ENCODE measurements at places on chromosomes 3 and 15.

DNA sequence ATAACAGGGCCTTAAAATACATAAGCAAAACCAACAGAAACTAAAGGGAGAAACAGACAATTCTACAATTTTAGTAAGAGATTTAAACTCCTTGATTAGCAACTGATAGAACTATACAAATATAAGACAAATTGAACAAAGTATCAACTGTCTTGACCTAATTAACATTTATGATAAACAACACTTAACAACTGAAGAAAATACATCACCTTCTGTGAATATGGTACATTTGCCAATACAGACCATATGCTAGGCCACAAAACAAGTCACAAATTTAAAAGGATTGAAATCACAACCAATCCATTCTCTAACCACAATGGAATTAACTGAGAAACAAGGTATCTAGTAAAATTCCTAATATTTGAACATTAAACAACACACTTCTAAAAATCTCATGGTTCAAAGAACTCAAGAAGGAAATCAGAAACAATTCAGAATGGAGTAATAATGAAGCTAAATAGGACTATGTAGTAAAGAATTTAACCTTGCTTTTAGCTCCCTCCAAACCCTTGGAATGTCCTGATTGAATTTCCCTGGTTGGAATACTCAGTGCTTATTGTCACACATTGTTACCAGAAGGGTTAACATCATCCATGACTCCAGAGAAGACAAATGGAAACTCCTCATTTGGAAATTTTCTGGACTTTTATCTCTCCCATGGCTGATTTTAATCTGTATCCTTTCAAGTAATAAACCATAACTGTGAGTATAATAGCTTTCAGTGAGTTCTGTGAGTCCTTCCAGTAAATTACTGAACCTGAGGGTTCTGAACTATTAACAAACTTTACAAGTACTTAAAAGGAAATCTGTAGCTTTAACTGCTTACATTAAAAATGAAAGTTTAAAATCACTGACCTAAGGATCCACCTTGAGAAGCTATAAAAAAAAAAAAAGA lies 88.8 kb downstream of the DLG1 start:
- DNase-seq = no peak

GRCh38 chr3:174168026-174168425 lies 691.1 kb upstream of the NAALADL2 start:
- no peak for DNase-seq

- no peak for DNase-seq
These were observed 36.8 kb upstream of the NIT2 start for GRCh38 chr3:100297784-100298183.

GRCh38 chr15:98809273-98809672 lies 160.9 kb downstream of the IGF1R start:
- no peak for DNase-seq

GRCh38 chr3:4462369-4463040 lies 4.6 kb downstream of the SUMF1 start:
- no peak for DNase-seq

DNA sequence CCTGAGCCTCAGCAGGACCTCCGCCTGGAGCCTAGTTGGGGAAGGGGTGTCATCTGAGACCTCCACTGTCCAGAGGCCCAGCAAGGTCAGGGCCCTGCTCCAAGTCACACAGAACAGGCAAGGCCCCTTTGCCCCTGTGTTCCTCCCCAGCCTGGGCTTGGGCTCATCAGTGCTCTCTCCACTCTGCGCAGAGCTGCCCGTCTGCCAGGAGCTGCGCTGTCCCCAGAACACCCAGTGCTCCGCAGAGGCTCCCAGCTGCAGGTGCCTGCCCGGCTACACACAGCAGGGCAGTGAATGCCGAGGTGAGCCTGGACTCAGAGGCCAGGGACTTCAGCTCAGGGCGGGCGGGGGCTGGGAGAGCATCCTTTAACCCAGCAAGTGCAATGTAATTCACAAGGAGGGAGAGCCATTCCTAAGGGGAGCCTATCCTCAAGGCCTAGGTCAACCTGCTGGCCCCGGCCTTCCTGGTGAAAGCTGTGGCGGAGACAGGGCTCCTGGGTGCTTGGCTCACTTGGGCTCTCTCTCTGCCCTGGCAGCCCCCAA lies 7.7 kb downstream of the STAB1 start:
- DNase-seq = no peak

- no peak for DNase-seq
These were observed 405.4 kb upstream of the TBL1XR1 start for GRCh38 chr3:177602601-177603147.

- DNase-seq = no peak
These were observed 4.3 kb downstream of the SLCO3A1 start for GRCh38 chr15:91857772-91858171.

- DNase-seq = no peak
These were observed 44.8 kb upstream of the MAP3K13 start for GRCh38 chr3:185318141-185318540.

DNA sequence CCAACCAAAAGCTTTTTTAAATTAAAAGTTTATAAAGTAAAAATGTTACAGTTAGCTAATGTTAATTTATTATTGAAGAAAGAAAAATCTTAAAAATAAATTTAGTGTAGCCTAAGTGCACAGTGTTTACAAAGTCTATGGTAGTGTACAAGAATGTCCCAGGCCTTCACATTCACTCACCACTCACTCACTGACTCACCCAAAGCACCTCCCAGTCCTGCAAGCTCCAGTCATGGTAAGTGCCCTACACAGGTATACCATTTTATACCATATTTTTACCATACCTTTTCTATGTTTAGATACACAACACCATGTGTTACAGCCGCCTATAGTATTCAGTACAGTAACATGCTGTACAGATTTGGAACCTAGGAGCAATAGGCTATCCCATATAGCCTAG lies 29.1 kb downstream of the SSR3 start:
- no peak for DNase-seq

- DNase-seq = no peak
These were observed 29.4 kb upstream of the FBN1 start for GRCh38 chr15:48674876-48675275.

DNA sequence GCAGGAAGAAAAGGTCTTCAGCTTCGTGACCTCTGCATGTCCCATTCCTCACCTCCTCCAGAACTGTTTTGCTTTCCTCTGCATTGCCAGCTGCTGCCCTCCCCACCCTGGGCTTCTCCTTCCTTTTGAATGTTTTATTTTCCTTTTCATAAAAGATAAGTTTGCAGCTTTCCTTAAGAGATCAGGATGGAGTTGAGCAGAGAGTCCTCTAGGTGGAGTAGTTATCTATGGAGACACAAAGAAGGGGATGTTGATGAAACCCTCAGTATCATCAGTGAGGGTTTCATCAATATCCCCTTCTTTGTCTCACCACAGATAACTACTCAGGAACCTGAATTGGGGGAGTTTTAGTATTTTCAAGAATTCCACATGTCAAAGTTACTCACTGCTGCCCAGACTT lies 19.0 kb upstream of the SLC25A36 start:
- no peak for DNase-seq

DNA sequence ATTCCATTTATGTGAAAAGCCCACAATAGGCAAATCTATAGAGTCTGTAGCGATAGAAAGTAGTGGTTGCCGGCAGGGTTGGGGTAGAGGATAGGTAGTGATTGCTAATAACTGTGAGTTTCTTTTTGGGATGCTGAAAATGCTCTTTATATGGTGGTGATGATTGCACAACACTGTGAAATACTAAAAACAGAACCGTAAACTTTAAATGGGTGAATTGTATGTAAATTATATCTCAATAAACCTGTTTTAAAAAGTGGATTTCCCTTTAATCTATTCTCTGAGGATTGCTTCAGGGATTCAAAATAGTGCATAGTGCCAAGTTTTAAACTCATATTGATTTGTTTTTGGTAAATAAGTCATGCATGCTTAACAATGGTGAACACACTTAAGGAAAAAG lies 140.2 kb downstream of the LPP start:
- DNase-seq = no peak
